ENCODE measurements at places on chromosomes 7 and 10. TPM values are rescaled to one million over a fixed set of nuclear protein-coding genes. Genes with fewer than 3 reads are reported as not detected.

DNA sequence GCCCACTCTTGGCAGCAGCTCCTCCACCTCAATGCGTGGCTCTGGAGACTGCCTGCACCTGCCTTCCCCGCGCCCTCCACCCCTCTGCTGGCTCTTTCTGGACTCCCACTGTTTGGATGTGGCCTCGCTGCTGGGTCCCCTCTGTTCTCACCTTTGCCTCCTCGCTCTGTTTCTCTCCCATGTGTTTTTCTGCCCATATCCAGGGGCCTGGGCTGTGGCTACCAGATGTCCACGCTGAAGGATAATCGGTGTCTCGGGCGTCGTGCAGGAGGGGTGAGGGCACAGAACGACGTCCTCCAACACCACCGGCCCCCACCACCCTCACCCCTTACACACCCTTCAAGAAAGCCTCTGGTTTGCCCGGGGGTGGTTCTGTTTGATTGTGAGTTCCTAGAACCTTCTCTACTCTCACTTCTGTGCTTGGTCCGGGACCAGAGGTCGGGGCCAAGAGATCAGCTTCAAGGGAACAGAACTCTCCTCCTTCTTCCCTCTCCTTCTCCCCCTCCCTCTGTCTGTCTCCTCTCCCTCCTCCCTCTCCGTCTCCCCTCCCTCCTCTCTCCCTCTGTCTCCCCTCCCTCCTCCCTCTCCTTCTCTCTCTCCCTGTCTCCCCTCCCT lies 31.7 kb downstream of the AP5Z1 start:
- DNase-seq: no peak
- no peaks in the 10 kb centered on the region for H3K36me3 ChIP-seq
- H3K4me3 ChIP-seq: no peak overlapping the region
- H3K27me3 ChIP-seq: no peaks in the 10 kb centered on the region

DNA sequence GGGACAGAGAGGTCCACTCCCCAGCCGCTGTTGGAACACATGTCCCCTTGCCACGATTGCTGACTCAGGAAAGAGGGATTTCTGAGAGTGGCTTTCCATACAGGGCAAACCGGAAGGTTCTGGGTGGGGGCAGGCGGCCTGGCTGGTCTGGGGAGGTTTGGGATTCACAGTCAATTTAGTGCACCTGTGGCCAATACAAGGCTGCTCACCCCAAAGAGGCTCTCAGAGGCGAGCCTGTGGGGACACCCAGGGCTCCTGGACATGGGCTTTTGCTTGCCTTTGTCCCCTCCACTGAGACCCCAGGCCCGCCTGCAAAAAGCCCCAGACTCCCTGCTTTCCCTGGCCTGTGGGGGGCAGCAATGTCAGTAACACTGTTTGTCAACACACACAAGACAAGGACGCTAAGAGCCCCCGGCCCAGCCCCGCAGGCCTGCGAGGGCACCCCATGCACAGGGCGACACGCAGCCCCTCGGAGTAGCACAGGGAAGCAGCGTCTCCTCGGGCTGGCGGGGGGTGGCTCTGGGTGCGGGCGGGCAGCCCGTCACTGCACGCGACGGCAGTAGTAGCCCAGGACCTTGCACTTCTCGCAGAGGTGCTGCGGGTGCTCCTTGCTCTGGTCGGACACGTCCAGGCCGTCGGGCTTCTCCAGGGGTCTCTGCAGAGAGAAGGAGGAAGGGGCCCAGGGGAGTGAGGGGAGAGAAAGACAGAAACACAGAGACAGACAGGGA lies 38.7 kb downstream of the PPIF start:
- no peaks in the 10 kb centered on the region for H3K36me3 ChIP-seq
- no peak for DNase-seq
- no peaks in the 10 kb centered on the region for H3K4me1 ChIP-seq
- no peak overlapping the region for H3K27ac ChIP-seq
- no peaks in the 10 kb centered on the region for H3K27me3 ChIP-seq

GRCh38 chr7:134514106-134514505 lies 13.3 kb upstream of the AKR1B10 start:
- H3K4me1 ChIP-seq: no peaks in the 10 kb centered on the region
- H3K4me3 ChIP-seq: no peak overlapping the region
- H3K27ac ChIP-seq: no peak overlapping the region
- DNase-seq: no peak

Gene TRIM73
- 1.5 TPM for polyA plus RNA-seq

Gene ZCCHC24
- 0.30 TPM for polyA plus RNA-seq

Gene NODAL
- not detected for polyA plus RNA-seq

Gene SFXN3
- 21.0 TPM for polyA plus RNA-seq

Gene SLC26A3
- polyA plus RNA-seq: not detected

- no peaks in the 10 kb centered on the region for H3K27me3 ChIP-seq
- no peak overlapping the region for H3K4me3 ChIP-seq
- no peak overlapping the region for H3K27ac ChIP-seq
- no peaks in the 10 kb centered on the region for H3K36me3 ChIP-seq
These were observed 88.5 kb downstream of the CTNNA3 start for GRCh38 chr10:67607472-67607871.

DNA sequence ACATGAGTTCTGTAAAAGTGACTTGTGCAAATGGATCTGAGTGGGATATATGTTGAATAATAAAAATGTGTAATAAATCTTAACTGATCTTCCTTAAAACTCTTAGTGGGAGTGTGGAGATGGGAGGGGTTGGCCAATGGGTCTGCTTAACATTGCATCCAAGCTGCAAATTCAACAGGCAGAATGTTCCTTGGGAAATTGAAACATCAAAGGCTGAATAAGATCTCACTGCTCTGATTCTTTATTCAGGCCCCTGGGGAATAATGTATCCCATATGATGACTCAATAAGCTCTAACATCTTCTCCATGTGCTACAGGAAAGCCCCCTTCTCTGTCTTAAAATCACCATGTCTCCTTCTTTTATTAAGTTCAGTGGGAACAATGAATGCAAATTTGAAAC lies 373.2 kb upstream of the PODXL start:
- H3K4me1 ChIP-seq: no peaks in the 10 kb centered on the region
- no peaks in the 10 kb centered on the region for H3K27me3 ChIP-seq
- H3K27ac ChIP-seq: no peak overlapping the region
- H3K36me3 ChIP-seq: no peaks in the 10 kb centered on the region
- no peak for DNase-seq

DNA sequence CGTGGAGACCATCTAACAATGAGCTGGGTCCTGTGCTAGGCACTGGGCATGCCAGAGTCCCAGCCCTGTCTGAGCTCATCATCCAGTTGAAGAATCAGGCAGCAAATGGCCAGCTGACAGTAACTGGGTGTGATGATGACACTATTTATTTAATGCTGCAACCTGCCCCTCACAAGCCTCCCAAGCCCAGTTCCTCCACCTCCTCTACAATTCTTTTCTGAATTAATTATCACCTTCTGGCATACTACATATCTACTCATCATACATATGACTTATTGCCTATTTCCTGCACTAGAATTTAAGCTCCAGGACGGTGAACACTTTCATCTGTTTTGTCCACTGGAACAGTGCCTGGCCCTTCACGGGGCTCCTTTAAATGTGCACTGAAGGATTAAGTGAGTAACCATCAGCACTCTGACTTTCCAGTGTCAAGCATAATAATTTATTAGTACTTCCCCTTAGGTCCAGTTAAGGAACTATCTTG lies 96.7 kb upstream of the LAMB4 start:
- no peak overlapping the region for H3K27ac ChIP-seq
- no peak for DNase-seq
- H3K4me3 ChIP-seq: no peak overlapping the region
- H3K4me1 ChIP-seq: no peaks in the 10 kb centered on the region

- no peaks in the 10 kb centered on the region for H3K36me3 ChIP-seq
- H3K4me1 ChIP-seq: peaks cover 3% of the 10 kb centered on the region
- no peak for DNase-seq
- H3K4me3 ChIP-seq: no peak overlapping the region
- no peaks in the 10 kb centered on the region for H3K27me3 ChIP-seq
- no peak overlapping the region for H3K27ac ChIP-seq
These were observed 124.3 kb downstream of the KLF6 start for GRCh38 chr10:3660753-3661152.
